C1 segment of cervical spinal cord (tissue), 14 donors: ENCODE measurements at places on chromosomes 16 and 17.

- no peak for DNase-seq
These were observed 118.9 kb upstream of the CHMP6 start for GRCh38 chr17:80872501-80873306.

- no peak for DNase-seq
These were observed 34.8 kb downstream of the CBFA2T3 start for GRCh38 chr16:88941913-88942909.

DNA sequence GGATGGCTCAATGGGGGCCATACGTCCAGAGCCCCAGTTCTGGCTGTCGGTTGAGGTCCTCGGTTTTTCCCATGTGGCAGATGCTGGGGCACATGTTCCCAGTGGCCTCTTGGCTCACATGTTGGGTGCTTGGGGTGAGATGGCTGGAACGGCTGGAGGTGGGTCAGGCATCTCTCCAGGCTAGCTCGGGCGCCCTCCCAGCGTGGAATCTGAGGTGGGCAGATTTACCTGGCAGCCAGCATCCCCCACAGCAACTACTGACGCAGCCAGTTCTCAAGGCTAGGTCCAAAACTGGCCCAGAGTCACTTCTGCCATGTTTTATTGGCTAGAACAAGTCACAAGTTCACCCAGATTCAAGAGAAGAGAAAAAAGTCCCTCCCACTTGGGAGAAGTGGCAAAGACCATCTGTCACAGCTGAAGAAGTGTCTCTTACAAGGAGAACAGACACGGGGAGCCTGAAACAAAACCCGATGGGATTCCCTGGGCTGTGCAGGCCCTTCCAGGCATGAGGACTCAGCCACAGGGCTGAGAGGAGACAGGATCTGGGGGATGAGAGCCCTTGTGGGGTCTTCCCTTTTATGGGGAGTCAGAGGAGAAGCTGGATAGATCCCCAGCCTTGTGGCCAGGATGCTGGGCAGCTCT is 15.2 kb downstream of the ACE start:
- no peak for DNase-seq

DNA sequence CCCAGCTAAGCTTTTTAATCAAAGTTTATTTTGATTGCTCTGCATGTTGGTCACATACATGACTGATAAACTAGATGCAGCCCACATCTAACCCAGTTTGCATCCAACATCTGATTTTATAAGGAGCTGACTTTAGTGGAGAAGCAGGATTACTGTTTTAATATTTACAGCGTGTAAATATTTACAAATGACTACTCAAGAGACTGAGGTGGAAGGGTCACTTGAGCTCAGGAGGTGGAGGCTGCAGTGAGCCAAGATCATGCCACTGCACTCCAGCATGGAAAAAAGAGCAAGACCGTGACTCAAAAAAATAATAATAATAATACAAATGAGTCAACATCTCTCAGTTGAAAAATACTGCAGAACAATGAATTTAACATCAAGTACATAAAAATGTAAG is 50.8 kb downstream of the PARN start:
- DNase-seq: no peak
